Sciatic nerve (tissue), 2 donors: ENCODE measurements at places on chromosomes 5 and 9.

DNA sequence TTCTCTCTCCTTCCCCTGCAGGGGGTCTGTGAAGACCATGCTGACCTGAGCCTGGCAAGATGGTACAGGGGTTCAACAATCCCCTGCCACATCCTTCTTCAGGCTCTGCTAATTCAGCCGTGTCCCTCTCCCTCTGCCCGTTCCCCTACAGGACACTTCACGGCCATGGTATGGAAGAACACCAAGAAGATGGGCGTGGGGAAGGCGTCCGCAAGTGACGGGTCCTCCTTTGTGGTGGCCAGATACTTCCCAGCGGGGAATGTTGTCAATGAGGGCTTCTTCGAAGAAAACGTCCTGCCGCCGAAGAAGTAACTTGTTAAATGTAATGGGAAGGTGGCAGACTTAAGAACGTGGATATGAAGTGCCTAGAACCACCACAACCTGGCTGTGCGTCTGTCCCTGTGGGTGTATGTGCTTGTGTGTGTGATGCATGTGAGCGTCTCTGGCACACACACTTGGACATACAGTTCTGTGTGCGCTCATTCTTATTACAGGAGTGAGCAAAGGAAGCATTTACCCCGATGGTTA lies 6.9 kb upstream of the CCIN start:
- DNase-seq, result no peak

DNA sequence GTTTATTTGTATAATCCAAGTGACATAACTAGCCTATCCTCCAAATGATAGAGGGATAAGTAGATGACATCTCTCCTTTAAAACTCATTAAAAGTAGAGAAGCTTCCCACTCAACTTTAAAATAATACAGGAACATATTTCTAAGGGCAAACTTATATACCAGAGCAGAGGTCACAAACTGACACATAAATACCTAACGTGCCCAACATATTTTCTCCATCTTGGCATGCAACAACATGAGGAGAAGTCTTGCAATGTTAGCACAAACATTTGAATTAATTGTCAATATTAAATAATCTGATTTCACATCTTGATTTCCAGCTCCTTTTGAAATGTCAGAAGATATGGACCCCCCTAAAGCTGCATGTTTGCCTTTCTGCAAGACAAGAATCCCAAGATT lies 335.0 kb downstream of the DEPDC1B start:
- no peak for DNase-seq

DNA sequence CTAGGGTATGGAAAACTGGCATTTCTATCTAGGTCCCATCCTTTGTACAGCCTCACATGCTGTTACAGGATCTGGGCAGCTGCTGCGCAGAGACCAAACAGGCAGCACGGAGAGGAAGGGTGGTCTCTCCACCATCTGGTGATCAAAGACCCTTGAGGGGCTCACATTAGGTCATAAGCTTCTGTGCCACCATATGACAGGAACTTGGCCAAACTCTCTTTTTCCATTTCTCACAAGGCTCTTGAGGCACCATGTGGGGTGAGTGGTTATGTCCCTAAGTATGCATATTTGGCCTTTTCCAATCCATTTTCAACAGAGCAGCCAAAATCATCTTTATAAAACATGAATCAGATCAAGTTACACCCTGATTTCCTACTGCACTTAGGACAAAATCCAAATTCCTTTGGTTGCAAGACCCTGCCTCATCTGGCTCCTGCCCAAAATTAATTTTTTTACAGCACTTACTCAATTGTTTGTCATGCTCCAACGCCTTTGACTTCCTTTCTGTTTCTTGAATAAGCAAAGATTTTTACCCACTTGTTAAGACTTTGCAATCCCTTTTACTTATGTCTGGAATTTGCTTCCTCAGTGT lies 730.0 kb downstream of the MAT2B start:
- no peak for DNase-seq

- no peak for DNase-seq
These were observed 85.9 kb downstream of the TMEM252 start for GRCh38 chr9:68454579-68455334.

DNA sequence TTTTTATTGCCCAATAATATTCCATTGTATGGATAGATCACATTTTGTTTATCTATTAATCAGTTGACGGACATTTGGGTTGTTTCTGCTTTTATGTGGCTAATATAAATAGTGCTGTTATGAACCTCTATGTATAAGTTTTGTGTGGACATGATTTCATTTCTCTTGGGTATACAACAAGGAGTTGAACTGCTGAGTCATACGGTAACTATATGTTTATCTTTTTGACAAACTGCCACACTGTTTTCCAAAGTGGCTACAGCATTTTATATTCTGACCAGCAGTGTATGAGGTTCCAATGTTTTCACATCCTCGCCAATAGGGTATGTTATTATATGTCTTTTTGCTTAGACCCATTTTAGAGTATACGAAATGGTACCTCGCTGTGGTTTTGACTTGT lies 264.3 kb downstream of the RFX3 start:
- DNase-seq, result no peak

DNA sequence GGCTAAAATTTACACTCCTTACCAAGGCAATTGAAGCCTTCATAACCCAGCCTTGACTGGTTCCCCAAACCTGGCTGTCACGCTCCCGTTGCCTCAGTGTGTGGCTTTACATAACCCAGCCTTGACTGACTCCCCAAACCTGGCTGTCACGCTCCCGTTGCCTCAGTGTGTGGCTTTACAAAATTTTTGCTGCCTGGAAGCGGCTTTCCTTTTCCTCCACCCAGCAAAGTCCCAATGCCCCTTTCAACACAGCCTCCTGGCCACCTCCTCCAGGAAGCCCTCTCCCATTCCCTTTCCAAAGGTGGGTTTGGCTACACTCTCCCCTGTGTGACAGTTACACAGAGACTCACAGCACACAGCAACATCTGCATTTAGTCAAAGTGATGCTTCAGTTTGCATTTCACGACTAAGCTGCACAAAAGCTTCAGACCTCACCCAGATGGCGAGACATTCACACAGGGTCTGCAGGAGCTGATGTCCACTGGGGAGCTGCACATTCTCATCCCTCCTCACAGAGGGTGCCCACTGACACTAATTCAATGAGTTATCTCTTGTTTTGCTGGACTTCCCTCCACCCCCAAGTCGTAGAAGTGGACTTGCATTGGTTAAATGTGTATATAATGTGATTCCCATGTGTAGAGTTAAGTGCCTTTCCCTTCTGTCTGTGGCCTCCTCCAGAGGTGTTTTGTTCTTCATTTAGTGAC lies 156.6 kb upstream of the PHYKPL start:
- DNase-seq, result no peak

- peak; percentile 90 for DNase-seq
These were observed 84.6 kb downstream of the DAB2IP start for GRCh38 chr9:121735793-121736770.

DNA sequence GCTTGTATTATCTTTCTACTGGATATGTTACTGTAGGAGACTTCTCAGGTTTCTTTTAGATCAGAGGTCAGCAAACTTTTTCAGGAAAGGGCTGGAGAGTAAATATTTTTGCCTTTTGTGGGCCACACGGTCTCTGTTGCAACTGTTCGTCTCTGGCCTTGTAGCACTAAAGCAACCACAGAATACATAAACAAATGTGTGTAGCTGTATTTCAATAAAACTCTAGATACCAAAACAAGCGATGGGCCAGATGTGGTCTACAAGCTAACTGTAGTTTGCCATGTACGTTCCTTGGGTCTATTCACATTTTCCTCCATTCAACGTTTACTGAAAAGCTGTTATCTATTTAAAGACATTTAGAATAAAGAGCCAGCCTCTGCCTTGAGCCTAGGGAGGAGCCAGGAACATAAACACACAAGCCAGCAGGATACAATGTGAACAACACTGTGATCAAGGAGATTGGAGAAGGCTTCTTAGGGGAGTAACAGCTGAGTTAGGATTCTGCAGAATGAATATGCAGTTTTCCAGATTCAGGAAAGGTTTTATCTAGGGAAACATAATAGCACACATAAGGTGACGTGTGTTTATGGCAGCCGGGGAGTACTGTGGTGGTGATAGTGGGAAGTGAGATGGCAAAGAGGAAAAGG lies 33.0 kb upstream of the HOMER1 start:
- DNase-seq, result no peak

GRCh38 chr5:178790371-178790770 lies 59.9 kb upstream of the ZNF354A start:
- DNase-seq, result no peak
